ENCODE measurements at places on chromosomes 13 and 19. TPM values are rescaled to one million over a fixed set of nuclear protein-coding genes. Genes with fewer than 3 reads are reported as not detected.

GRCh38 chr13:40272776-40273139, 393.7 kb downstream of the FOXO1 start:
- H3K4me1 ChIP-seq: peaks cover 5% of the 10 kb centered on the region
- no peak overlapping the region for H3K4me3 ChIP-seq
- H3K27me3 ChIP-seq: no peaks in the 10 kb centered on the region
- no peak for DNase-seq
- H3K27ac ChIP-seq: peak overlapping the region; percentile 29

GRCh38 chr13:78993792-78994191, 334.8 kb upstream of the OBI1 start:
- no peaks in the 10 kb centered on the region for H3K36me3 ChIP-seq
- DNase-seq: no peak

DNA sequence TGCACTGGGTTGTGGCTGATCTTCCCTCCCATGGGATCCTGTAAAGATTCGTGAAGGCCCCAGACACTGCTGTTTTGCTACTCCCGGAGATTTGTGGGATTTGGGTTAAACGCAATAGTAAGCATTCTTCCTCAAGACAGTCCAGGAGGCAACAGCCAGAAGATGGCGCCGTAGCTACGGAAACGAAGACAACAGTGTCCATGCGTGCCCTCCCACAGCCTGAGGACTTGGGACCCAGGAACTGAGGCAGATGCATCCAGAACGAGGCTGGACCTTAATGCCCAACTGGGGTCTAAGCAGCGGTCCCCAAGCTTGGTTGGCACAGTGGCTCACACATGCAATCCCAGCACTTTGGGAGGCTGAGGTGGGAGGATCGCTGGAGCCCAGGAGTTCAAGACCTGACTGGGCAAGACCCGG, 57.6 kb upstream of the ZNF507 start:
- no peaks in the 10 kb centered on the region for H3K4me1 ChIP-seq
- H3K36me3 ChIP-seq: no peaks in the 10 kb centered on the region
- H3K27me3 ChIP-seq: peaks cover 2% of the 10 kb centered on the region
- H3K27ac ChIP-seq: no peak overlapping the region
- DNase-seq: peak; percentile 81

- H3K4me3 ChIP-seq: no peak overlapping the region
- H3K27me3 ChIP-seq: peaks cover 98% of the 10 kb centered on the region
- no peaks in the 10 kb centered on the region for H3K36me3 ChIP-seq
- no peak overlapping the region for H3K27ac ChIP-seq
- no peak for DNase-seq
Observed at GRCh38 chr13:99959540-99960230, 11.9 kb downstream of the ZIC5 start.

DNA sequence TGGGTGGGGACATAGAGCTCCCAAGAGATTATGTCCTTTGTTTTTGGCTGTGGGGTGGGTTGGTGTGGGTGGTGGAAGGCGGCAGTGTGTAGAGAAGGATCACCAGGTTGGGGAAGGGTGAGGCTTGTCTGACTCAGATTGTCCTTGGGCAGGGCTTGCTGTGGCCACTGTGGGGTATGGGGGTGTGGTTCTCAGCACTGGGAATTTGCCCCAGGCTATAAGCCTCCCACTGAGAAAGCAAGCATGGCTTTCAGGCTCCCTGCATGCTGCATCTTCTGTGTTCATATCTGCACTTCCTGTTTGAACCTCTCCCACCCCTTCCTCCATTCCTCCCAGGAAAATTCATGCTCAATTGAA, 34.9 kb downstream of the DNAJC15 start:
- no peak overlapping the region for H3K4me3 ChIP-seq
- H3K4me1 ChIP-seq: peaks cover 36% of the 10 kb centered on the region
- no peaks in the 10 kb centered on the region for H3K36me3 ChIP-seq
- H3K27ac ChIP-seq: peak overlapping the region; percentile 87
- no peaks in the 10 kb centered on the region for H3K27me3 ChIP-seq

- H3K4me1 ChIP-seq: no peaks in the 10 kb centered on the region
- no peaks in the 10 kb centered on the region for H3K36me3 ChIP-seq
- no peak overlapping the region for H3K27ac ChIP-seq
Observed at GRCh38 chr13:98346904-98347636, 170.0 kb upstream of the RNF113B start.

- H3K27ac ChIP-seq: no peak overlapping the region
- DNase-seq: no peak
- no peaks in the 10 kb centered on the region for H3K27me3 ChIP-seq
- no peaks in the 10 kb centered on the region for H3K4me1 ChIP-seq
- H3K4me3 ChIP-seq: no peak overlapping the region
- no peaks in the 10 kb centered on the region for H3K36me3 ChIP-seq
Observed at GRCh38 chr19:46610413-46610775, 9.3 kb downstream of the CALM3 start.

- no peaks in the 10 kb centered on the region for H3K36me3 ChIP-seq
- H3K27ac ChIP-seq: peak overlapping the region; percentile 80
- peak overlapping the region; percentile 59 for H3K4me3 ChIP-seq
- H3K4me1 ChIP-seq: peaks cover 5% of the 10 kb centered on the region
Observed at GRCh38 chr19:57887195-57887941, 1.5 kb downstream of the ZNF814 start.

- no peak overlapping the region for H3K4me3 ChIP-seq
- H3K27me3 ChIP-seq: no peaks in the 10 kb centered on the region
- DNase-seq: no peak
Observed at GRCh38 chr13:28984825-28985224, 164.7 kb downstream of the MTUS2 start.

The GDF15 gene
- 185 TPM for polyA plus RNA-seq
